ENCODE measurements at places on chromosomes 3 and 15.

DNA sequence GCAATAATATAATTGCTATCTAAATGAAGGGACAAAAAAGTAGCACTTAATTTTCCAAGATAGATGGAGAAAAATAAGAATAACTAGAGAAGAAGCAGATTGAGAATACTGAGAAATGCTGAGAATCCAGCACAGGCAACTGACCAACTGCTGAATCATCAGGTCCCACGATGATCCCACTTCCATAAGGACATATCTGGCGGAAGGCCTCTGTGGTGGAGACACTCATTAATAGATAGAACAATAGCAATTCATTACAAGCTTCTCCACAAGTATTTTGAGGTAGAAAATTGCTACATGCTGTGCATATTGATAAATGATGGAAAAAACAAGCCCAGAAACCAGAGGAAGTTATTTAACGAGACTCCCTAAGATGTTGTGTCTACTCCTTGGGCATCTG, 105.9 kb downstream of the DUT start:
- peak; percentile 36 for DNase-seq

DNA sequence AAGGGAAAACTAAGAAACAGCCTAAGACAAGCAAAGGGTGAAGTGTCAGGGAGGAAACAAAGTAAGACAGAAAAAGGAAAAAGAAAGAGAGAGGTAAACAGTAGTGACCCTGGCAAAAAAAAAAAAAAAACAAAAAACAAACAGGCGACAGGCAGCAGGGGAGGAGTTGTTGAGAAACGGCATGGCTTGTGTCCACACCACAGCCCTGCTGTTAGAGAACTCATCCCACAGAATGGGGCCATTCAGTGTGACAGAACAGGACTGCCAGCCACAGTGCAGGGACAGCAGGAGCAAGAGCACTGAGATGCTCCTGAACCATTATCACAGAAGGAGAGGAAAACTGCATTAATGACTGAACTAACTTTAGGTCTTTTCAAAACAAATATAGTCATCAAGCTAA, 29.7 kb downstream of the MECOM start:
- no peak for DNase-seq

DNA sequence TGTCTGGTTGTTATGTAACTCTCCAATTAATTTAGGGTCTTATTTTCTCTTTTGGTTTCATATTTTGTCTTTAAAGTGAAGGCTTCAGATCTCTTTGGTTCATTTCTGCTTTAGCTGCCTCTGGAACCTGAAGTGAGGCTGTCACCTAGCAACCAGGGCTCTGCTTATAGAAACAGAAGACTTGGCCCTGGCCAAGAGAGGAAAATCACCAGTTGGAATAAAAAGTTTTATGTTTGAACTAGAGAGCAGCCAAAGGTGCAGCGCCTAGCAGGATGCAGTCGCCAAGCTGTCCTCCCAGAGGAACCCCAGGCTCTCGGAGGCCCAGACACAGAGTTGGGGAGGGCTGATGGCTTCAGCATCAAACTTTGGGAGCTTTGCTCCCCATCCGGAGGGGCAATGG, 41.1 kb downstream of the LYZL4 start:
- no peak for DNase-seq

- DNase-seq = no peak
These were observed at the start of gene ERC2 for GRCh38 chr3:56468184-56469106. Gene ERC2, minus strand, starts transcription at chr3:56468467.

GRCh38 chr15:40182358-40183029, 21.6 kb downstream of the BUB1B start:
- DNase-seq = no peak

DNA sequence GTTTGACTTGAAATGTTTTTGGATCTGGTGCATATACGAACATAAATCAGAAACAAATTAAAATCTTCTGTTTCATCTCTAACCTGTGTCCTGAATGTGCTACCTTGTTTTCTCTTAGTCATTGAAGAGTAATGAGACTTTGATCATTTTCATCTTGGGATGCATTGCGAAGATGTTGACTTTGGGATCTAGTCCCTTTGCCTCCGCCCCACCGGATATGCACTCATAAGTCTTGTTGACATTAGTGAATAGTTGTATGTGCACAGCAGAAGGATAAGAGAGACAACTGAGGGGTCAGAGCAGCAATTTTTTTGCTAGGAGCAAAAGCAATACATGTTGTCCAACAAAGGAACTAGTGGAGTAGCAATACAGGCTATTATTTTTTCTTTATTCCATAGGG, 35.9 kb upstream of the SPRED1 start:
- no peak for DNase-seq

- no peak for DNase-seq
These were observed 26.4 kb upstream of the TSPAN3 start for GRCh38 chr15:77097248-77097721.

GRCh38 chr3:122356402-122356801, 26.6 kb downstream of the MIX23 start:
- no peak for DNase-seq

- no peak for DNase-seq
These were observed 33.3 kb upstream of the TBC1D23 start for GRCh38 chr3:100227511-100227921.

All from epithelial cell of proximal tubule (primary cell).